NCI-H2029 (cell line): ENCODE measurements at places on chromosomes 11 and 22.

- DNase-seq, result no peak
These were observed 17.4 kb upstream of the YWHAH start for GRCh38 chr22:31926969-31927368.

DNA sequence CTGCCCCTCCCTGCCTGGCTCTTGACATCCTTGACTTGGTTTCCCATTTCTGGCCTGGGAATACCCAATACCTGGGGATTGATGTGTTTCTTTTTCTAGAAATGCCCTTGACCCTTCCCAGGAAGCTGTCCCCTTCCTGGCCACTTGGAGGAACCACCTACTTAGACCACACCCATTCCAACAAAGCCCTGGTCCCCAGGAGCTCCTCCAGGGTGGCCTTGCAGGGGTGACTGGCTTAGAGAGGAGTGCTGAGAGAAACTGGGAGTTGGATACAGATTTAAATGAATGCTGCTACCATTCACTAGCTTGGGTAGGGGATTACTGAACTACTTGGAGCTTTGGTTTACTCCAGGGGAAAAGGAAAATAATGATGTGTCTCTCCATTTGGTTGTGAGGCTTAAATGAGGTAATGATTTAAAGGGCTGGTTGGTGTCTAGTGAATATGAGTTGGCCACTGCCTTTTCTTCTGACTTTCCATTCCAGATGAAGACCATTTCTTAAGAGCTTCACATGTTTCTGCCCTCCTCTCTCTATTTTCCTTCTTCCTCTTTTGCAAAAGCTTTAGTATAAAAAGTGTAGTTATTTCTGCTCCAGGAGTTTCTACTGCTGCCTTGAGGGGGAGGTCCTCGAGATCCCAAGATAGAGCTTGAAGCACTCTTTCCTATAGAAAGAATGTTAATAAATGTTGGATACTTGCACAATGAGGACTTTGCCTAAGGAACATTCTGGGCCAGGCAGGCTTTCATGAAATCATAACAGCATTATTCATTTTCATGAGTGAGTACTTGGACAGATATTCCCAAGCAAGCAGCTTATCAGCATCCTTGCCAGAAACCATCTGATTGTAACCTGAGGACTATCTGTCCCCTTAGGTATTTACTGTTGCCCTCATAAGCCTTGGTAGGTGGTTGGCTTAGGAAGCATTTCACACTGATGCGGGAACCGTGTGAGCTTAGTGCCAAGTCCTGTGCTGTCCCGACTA, 22.4 kb downstream of the PANX1 start:
- DNase-seq, result no peak

DNA sequence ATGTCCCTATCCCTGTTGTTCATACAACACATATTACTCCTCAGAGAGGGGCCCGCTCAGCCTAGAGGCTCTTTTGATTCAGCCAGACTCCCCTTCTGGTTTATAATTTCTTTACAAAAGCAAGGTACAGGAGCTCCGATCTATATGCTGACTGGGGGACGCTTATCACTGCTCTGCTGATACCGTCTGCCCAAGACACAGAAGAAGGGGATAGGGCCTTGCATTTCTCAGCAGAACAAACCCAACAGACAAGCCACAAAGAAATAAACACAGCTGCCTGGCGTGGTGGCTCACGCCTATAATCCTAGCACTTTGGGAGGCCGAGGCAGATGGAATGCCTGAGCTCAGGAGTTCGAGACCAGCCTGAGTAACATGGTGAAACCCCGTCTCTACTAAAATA, 109.9 kb upstream of the AKIP1 start:
- DNase-seq, result no peak

GRCh38 chr11:48096588-48097525, 116.5 kb downstream of the PTPRJ start:
- no peak for DNase-seq

DNA sequence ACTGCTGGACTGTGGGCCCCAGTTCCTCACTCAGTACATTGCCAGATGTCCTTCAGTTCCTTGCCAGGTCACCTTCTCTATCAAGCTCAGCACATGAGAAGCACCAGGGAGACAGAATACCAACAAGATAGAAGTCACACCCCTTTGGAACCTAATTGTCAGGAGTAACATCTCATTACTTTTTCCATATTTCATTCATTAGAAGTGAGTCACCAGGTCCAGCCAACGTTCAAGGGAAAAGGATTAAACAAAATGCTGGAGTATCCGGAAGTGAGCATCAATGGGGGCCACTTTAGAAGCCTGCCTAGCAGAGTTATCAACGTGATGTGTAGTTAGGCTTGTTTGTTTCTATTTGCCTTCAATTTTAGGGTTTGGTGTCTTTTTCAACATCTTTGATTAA, 569.3 kb downstream of the MIAT start:
- DNase-seq, result no peak

DNA sequence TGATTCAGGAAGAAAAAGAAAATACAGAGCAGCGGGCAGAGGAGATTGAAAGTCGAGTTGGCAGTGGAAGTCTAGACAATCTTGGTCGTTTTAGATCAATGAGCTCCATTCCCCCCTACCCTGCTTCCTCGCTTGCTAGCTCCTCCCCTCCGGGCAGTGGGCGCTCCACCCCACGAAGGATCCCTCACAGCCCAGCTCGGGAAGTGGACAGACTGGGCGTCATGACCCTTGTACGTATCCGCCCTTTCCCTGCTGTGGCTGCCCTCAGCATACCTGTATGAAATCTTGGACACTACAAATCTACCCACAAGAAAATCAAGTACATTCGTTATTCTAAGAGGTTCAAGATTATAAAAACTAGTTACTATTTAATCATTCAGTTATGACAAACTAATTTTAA, 50.1 kb upstream of the CTTN start:
- no peak for DNase-seq

DNA sequence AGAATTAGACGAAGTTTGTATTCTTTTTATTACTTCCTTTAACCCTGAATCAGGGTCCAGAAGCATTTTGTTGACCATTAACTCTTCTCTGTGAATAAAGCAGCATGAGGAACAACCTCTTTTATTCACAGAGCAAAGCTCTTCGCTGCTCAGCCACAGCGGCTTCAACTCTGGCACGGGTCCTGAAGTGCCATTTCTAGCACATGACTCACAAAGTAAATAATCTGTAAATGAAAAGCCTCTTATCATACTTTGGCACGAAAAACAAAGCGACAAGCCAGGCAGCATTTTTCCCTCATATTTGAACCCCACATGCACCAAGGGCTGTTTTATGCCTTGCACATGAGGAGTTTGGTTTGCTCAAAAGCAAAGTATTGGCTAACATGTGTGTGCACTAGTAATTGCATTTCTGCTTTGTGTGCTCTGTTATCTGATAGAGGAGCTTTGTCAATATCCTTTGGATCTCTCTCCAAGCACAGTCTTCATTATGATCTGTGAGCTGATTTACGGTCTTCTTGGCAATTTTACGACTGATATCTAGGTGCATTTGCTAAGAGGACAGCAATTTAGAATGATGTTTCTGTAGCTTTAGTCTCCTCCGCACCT, 33.0 kb upstream of the APOBEC3A start:
- DNase-seq, result peak; percentile 97

- no peak for DNase-seq
These were observed 148.6 kb downstream of the NXPE2 start for GRCh38 chr11:114826910-114827442.

GRCh38 chr11:67002921-67003411, 20.0 kb upstream of the SYT12 start:
- no peak for DNase-seq

DNA sequence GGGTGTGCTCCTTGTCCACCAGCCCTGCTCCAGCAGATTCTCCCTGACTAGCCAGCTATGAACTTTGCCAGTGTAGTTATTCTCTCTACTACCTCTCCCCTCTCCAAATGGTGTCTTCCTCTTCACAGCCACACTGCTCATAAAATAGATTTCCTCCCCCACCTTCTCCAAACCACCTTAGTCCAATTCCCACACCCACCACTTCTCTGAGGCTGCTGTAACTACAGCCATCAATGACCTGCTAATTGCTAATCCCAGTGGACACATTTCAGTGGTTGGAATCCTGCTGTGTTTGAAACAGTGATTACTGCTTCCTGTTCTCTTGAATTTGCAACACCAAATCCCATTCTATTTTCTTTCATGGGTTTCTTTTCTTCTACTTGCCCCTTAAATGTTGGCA, 23.4 kb downstream of the SYT9 start:
- DNase-seq, result no peak
